Fibroblast of villous mesenchyme (primary cell): ENCODE measurements at places on chromosomes 16 and 17. TPM values are rescaled to one million over a fixed set of nuclear protein-coding genes. Genes with fewer than 3 reads are reported as not detected.

Gene KRT9
- total RNA-seq = not detected in 2 replicates

Gene WFDC1
- total RNA-seq = 8.2 and 10.0 TPM in 2 replicates

GRCh38 chr17:57523926-57524632, 221.0 kb downstream of the CCDC182 start:
- no peak for DNase-seq

GRCh38 chr17:81365148-81365600, 30.1 kb upstream of the BAHCC1 start:
- DNase-seq = peak; percentile 75

- DNase-seq = peak; percentile 54
Observed at GRCh38 chr17:15185625-15185991, 79.5 kb downstream of the PMP22 start.

GRCh38 chr16:25896411-25896810, 204.7 kb downstream of the HS3ST4 start:
- no peak for DNase-seq

GRCh38 chr16:13080531-13080930, 179.1 kb downstream of the SHISA9 start:
- DNase-seq = no peak

DNA sequence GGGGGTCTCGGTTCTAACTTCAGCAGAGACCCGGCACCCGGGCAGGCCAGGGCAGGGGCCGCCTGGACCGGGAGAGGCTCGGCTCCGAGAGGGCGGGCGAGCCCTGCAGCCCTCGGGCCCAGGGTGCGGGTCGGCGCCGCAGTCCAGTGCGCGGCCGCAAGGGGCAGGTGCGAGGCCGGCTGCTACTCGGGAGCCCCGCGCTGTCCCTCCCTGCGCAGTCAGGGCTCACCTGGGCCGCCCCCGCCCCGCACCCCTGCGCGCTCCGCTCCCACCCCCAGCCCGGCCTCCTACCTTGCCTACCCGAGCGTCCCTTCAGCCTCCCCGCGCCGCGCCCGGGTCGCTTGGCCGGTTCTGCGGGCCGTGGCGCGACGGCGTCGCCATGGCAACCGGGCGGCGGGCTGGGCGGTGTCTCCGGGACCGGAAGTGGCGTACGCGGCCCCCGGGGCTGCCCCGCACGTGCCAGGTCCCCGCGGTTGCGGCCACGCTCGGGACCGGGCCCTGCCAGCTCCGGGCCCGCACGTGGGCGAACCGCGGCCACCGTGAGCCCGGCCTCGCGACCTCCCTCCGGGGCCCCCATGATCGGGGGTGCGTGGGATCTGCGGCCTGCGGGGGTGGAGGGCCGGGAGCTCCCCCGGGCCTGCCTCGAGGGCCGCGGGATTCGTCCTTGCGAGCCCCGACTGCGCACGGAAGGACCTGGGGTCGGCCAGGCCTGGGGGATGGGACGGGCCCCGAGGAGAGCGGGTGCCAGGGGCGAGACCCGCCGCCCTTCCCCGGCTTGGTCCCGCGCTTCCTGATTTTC, at the start of gene CYB561:
Gene CYB561 (minus strand): TSS at position 353 of the 799 bp plus-strand sequence. CDS start 8,759 bp downstream, outside the sequence.
- DNase-seq = peak; percentile 52

GRCh38 chr16:4795181-4795827, at the start of gene SMIM22:
SMIM22 (plus strand) TSS chr16:4795369; CDS start chr16:4795735, 366 bp downstream.
- no peak for DNase-seq
